Kasumi-1 (cell line): ENCODE measurements at places on chromosomes 5 and 9.

- DNase-seq, result no peak
Observed at GRCh38 chr9:108103046-108103693, 613.6 kb upstream of the KLF4 start.

- DNase-seq, result no peak
Observed at GRCh38 chr5:32160228-32160627, 13.9 kb downstream of the GOLPH3 start.

GRCh38 chr5:166722939-166723338 is 1568.5 kb upstream of the WWC1 start:
- no peak for DNase-seq

DNA sequence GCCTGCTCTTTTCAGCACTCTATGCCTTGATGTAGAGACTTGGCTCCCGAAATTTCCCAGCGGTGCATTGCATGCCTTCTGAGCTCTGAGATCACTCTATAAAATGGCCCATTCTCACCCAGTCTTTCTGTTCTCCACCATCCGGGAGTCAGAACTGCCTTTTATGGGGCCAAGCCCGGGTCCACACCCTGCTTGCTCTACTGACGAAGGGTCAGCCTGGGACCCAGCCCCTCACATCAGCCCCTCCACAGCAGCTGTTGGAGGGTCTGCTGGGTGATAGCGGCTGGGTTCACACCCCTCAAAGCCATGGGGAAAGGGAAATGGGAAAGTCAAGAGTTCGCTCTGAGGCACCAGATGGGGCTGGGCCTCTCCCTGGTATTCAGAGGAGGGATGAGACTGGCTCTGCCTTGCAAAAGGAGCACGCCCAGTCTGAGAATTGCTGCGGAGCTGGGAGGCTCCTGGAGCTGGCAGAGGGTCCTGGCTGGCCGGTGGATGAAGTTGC is 66.0 kb upstream of the ORM1 start:
- DNase-seq, result no peak

DNA sequence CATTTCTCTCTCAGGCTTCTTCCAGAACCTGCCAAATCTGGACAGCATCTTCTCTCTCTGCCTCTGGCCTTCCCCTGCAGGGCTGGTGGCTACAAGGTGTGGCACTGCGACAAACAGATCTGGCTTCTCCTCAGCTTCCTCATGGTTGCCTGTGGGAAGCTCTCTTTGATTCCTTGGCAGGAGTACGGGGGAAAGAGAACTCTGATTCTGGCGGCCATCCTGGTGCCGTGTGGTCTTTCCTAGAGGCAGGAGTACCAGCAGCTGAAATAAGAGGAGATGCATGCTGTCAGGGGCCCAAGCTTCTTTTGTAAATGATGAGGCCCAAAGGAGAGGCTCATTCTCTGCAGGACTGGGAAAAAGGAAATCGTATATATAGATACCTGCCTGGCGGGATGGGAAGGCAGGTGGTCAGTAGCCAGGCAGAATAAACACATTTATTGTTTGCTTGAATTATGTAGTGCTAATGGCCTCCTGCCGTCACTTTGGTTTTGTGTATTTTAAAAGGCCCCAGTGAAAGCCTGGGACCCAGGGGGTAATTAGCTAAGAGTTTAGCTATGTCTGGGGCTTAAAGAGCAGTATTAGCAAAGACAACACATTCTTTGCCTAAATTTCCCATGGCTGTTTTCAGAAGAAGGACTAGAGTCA is at the start of gene CER1:
CER1 (minus strand) TSS at position 343 of the 645 bp plus-strand sequence; CDS start at position 282, 61 bp downstream.
- no peak for DNase-seq

DNA sequence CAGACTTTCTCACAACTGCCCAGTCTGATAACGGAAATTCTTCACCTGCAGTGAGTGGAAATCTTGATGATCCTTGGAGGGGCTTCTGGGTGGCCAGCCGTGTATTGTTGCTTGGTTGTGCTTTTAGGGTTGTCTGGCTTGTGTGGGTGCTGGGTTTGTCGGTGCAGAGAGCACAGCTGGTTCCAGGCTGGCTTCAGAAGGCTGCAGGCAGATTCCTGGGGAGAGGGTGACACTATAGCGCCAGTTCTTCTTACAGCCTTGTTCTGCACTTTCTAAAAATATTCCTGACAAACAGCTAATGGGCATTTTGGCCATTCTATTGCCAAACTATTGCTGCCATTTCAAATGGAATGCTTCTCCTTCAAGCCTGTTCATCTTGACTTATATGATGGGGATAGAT is 99.3 kb downstream of the PDZD2 start:
- no peak for DNase-seq

GRCh38 chr9:12771891-12772290 is 2.9 kb upstream of the LURAP1L start:
- DNase-seq, result no peak

GRCh38 chr5:107652839-107653607 is 17.7 kb downstream of the EFNA5 start:
- DNase-seq, result no peak

DNA sequence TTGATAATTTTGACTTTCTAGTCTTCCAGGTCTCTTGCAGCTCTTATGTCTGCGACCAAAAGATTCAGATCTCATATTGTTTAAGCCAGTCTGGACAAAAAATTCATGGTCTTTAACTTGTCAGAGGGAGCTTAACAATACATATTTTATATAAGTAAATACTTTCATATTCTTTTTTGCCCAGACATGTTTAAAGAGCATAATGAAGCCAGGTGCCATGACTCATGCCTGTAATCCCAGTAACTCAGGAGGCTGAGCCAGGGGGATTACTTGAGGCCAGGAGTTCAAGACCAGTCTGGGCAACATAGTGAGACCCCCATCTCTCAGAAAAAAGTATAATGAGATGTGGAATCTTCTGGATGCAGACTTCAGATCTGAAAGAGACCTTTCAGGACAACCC is 69.8 kb downstream of the JMY start:
- DNase-seq, result no peak
